Globus pallidus (tissue), 1 donor: ENCODE measurements at places on chromosomes 5 and 9.

- DNase-seq: no peak
These were observed 26.1 kb downstream of the MAP1B start for GRCh38 chr5:72133212-72133990.

GRCh38 chr9:131707733-131708157 lies 32.1 kb downstream of the RAPGEF1 start:
- no peak for DNase-seq

GRCh38 chr9:3308609-3309008 lies 217.2 kb downstream of the RFX3 start:
- no peak for DNase-seq

GRCh38 chr9:20220286-20220685 lies 402.0 kb downstream of the MLLT3 start:
- no peak for DNase-seq

- no peak for DNase-seq
These were observed 174.4 kb downstream of the CARTPT start for GRCh38 chr5:71893451-71893850.

GRCh38 chr5:107266100-107266499 lies 404.6 kb downstream of the EFNA5 start:
- no peak for DNase-seq

GRCh38 chr5:103031607-103032006 lies 88.3 kb downstream of the GIN1 start:
- DNase-seq: no peak

DNA sequence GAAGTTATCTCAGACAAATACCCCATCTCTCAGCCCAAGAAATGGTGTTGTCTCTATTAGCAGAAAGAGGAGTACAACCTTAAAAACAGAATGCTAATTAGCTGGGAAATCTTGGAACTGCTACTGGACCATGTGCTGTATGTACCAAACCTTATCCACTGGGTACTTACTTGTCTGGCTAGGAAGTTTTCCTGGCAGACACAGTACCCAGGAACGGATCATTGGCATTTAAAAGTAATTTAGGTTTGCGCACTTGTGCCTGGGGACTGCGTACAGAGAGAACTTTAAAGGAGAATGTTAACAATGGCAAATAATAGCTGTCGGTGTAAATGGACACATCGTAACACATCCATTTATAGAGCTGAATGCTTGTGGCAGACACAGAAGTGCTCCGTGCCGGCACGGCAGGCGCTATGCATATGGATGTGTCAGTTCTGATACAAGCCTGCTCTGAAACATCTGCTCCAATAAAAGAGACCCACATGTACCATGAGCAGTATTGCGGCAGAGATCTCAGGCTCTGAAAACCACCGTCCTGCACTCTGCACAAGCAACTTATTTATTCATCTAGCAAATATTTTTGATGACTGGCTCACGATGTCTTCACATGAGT lies 290.6 kb upstream of the PANK3 start:
- no peak for DNase-seq

- DNase-seq: no peak
These were observed 303.0 kb upstream of the PDE4D start for GRCh38 chr5:60196385-60197113.

GRCh38 chr9:70413464-70413798 lies 1.0 kb downstream of the KLF9 start:
- DNase-seq: no peak

DNA sequence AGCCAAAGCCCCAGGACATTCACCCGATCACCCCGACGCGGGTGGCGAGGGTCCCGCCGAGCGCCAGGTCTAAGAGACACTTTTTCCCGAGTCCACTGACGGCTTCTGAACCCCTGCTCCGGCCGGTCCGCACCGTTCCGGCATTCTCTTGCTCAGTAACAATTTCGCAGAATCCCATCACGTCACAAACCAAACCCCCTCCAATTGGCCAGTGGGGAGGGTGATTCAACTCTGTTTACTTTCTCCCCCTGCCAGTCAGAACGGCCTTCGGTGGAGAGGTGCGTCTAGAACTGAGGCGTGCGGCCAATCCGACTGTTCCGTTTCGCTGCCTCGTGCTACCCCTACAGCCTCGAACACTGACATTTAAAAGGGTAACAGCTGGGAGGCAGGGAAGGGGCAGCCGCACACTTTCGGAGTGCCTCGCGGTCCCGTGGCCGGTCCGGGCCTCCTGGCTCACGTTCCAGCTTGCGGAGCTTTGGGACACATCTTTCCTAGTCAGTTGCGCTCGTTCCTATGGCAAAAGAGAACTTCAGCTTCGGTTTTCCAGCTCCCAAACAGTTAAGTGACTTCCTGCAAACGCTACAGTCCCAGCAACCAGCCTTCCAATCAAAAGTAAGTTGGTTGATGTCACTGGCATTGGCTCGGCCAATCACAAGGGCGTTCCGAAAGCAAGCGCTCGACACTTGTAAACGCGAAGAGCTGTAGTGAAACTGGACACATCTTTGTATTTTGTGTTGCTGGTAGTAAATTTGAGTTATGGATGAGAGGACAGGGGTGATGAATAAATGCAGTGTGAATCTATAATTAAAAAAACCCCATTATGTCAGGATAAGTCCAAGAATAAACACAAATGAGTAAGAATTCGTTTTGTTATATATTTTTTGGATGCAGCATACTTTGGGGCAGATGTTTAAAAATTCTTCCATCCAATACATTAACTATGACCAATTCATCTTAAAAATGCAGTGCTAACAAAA lies at the start of gene KLF9:
KLF9 (minus strand) TSS at position 859 of the 977 bp plus-strand sequence. CDS start 1,294 bp downstream, outside the sequence.
- peak; percentile 98 for DNase-seq

DNA sequence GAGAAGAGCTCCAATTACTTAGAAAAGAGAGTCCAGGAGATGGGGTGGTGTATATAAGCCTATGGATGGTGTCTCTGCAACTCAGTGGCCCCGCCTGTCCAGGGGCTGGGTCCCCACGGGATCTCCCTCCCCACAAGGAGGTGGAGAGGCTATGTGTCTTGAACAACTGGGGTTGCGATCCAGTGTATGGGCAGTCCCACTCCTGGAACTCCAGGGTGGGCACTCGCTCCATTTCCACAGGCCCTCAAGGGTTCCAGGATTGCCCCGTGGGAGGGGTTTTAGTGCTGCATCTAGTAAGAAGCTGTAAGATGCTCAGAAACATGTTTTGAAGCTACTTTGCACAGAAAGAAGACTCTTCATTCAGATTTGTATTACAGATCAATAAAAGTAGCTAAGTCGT lies 558 bp upstream of the SMAD5 start:
- DNase-seq: no peak

GRCh38 chr9:113964495-113965170 lies 88.5 kb downstream of the ZNF618 start:
- DNase-seq: no peak

- no peak for DNase-seq
These were observed 42.7 kb downstream of the CYLC2 start for GRCh38 chr9:103037508-103038477.

DNA sequence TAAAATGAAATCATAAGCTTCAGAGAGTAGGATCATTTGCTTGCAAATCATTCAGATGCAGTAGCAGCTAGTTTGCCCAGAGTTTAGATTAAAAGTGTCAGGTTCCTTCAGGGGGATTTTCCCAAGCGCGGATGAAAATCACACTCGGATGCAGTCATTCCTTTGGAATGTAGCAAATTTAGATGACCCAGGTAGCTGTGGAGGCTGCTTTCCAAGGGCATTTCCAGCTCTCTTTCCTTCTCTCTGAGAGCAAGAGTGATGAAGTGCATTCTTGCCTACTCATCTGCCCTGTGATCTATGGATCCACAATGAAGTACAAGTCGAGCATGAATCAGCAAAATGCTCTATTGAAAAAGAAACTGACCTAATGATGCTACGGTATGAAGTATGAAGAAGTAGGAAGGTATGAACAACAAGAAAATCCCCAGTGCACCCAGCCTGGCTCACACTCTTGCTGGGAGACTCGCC lies 200.2 kb downstream of the PLK2 start:
- DNase-seq: no peak

DNA sequence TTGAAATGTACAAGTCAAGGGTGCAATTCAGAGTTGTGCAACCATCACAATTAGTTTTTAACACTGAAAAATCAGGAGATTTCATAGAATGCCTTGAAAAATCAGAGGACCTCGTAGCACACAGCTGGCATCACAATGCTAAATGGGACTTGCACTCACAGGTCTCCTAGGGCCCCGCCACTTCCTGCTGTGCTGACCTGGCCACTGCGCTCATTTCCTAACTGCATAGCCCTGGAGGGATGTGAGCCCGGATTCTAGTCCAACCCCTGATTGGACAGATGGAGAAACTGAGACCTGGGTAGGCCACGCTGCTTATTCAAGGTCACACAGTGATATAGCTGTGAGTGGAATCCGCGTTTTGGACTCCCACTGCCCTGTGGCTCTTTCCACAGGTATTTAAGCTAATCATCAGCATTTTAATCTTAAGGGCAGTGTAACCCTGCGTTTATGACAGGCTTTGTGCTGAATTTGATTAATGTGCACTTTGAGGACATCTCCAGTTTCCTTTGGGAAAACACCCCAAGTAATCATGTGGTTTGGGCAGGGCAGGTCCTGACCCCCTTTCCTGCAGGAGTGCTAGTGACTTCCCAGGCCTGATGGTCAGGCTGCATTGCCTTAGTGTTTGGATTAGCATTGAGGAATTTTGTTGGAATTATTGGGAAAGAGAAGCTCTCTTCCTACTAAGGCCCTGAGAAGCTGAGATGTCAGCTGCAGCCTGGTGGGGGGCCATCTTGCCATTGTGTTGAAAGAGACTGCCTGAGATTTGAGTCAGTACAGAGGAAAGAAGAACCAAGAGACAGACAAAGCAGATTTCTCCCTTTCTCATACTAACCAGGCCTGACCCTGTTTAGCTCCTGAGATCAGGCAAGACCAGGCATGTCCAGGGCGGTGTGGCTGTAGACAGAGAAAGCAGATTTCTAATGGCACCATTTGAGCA lies 36.2 kb downstream of the STC2 start:
- DNase-seq: no peak

DNA sequence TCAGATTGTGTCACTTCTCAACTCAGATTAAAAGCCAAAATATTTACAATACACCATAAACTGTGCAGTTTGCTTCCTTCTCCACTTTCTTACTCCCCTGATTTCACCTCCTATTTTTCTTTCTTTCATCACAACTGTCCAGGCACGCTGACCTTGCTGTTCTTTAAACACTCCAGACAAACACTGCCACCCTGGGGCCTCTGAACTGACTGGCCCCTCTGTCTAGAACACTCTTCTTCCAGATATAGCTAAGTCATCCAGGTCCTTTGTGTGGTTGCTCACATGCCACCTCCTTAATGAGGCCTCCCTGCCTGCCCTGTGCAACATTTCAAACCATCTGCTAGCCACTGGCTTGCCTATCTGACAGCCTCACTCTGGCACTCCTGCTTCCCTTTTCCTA lies 46.6 kb downstream of the ATG10 start:
- DNase-seq: peak; percentile 37

DNA sequence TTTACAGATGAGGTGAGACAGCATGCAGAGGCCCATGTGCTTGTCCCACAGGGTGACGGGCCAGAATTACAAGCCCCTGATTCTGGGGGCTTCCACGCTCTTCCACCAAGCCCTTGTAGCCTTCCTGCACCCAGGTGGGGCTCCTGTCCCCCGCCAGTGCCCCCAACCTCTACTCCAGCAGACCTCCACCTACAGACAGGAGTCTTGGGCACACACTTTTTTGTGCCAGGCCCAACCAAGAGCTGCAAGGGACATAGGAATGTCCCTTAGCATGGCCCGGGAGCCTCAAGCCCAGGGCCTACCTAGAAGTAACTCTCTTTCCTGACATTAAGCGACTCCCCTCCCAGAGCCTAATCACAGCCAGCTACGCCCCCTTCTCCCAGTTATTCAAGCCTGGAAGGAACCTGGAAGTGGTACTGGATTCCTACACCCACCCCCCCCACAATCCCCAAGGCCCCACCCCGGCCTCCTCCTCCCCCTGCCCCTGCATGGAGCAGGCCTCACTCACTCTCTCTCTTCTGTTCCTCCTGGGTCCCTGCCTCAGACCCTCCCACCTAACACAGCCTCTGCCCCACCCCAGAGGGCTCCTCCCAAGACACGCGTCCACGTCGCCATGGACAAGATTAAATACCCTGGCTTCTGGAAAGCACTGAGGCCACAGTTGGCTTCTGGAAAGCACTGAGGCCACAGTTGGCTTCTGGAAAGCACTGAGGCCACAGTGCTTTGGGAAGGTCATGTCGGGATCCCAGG lies 30.5 kb downstream of the ADAMTS2 start:
- no peak for DNase-seq

GRCh38 chr5:64649512-64649911 lies 40.8 kb upstream of the SHISAL2B start:
- no peak for DNase-seq

GRCh38 chr9:125632321-125633115 lies 74.5 kb downstream of the MAPKAP1 start:
- no peak for DNase-seq

GRCh38 chr9:123695386-123695785 lies 234.5 kb downstream of the DENND1A start:
- DNase-seq: no peak

DNA sequence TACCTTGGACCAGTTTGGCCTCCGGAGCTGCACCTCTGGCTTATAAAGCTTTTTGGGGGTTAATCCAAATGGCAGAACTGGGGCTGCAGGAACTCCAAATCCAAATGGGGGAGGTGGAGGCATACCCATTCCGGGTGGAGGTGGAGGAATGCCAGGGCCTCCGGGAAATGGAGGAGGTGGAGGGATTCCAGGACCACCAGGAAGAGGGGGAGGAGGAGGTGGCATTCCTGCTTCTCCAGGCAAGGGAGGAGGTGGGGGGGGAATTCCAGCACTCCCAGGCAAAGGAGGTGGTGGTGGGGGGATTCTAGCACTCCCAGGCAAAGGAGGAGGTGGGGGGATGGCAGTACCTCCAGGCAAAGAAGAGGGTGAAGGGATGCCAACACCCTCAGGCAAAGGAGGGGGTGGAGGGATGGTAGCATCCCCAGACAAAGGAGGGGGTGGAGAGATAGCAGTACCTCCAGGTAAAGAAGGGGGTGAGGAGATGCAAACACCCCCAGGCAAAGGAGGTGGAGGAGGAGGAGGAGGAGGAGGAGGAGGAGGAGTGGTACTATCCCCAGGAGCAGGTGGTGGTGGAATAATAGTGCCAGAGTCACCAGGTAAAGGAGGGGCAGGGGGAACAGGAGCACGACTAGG lies 45.2 kb downstream of the DIAPH1 start:
- DNase-seq: no peak

- peak; percentile 38 for DNase-seq
These were observed at the start of gene CD14 for GRCh38 chr5:140633021-140633471. CD14 (minus strand) TSS chr5:140633175; CDS start chr5:140633071, 104 bp downstream.

DNA sequence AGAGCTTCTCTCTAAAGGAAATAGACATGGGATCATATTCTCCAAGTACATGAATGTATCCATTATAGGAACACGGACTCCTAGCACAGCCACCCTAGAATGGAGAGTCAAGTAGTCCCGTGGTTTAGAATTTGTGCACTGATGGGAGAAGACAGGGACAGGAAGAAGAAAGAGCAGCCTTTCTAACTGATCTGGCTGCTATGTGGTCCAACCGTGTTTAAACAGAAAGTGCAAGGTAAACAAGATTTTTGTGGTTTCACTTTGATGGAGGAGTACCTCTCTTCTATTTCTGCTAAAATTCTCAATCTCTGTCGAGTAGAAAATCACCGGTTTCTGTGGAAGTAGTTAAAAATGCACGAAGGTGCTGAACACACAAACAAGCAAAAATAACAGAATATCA lies 171.3 kb downstream of the ST8SIA4 start:
- DNase-seq: no peak

- no peak for DNase-seq
These were observed 3.9 kb upstream of the RARS1 start for GRCh38 chr5:168482361-168482760.

- DNase-seq: no peak
These were observed 86.0 kb upstream of the EQTN start for GRCh38 chr9:27382975-27383374.

- DNase-seq: no peak
These were observed 16.0 kb upstream of the HAND1 start for GRCh38 chr5:154494036-154494435.
